ENCODE measurements at places on chromosomes 13 and 19.

- no peak for DNase-seq
These were observed 37.9 kb downstream of the ARHGAP35 start for GRCh38 chr19:46898731-46899130.

DNA sequence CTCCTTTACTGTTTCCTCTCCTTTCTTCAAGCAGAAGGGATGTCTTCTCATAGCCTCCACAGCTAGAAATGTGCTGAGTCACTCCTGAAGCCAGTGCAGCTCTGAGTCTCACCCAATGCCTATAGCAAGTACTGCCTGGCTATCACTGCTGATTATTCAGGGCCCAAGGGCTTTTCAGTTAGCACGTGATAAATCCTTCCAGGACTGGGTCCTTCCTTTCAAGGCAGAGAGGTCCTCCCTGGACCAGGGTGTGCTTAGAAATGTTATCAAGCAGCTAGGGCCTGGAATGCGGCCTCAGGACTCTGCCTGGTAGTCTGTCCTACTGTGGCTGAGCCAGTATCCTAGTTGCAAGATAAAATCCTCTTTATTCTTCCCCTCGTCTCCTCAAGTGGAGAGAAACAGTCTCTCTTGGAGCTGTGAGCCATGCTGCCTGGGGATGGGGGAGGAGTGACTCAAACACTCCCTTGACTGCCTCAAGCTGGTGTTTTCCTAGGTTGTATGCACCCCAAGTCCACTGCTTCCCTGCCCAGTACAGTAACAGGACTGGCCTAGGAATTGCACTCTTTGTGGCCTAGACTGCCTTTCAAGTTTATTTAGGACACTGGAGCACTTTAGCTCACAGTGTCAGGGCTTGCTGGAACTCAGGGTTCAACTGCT lies 198.7 kb upstream of the SERP2 start:
- no peak for DNase-seq

GRCh38 chr13:39107561-39107960 lies 69.3 kb downstream of the NHLRC3 start:
- no peak for DNase-seq

DNA sequence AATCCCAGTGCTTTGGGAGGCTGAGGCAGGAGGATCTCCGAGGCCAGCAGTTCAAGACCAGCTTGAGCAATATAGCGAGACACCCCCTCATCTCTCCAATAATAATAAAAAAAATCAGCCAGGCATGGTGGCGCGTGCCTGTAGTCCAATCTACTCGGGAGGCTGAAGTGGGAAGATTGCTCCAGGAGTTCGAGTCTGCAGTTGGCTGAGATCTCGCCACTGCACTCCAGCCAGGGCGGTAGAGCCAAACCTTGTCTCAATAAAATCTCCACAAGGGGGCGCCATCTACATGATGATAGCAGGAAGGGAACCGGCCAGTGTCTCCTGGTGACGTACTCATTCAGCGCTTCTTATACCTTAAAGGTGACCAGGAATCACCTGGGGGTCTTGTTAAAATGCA lies 13.6 kb upstream of the C5AR1 start:
- peak; percentile 66 for DNase-seq

- DNase-seq, result peak; percentile 27
These were observed 8.3 kb upstream of the SYCN start for GRCh38 chr19:39212375-39212742.

DNA sequence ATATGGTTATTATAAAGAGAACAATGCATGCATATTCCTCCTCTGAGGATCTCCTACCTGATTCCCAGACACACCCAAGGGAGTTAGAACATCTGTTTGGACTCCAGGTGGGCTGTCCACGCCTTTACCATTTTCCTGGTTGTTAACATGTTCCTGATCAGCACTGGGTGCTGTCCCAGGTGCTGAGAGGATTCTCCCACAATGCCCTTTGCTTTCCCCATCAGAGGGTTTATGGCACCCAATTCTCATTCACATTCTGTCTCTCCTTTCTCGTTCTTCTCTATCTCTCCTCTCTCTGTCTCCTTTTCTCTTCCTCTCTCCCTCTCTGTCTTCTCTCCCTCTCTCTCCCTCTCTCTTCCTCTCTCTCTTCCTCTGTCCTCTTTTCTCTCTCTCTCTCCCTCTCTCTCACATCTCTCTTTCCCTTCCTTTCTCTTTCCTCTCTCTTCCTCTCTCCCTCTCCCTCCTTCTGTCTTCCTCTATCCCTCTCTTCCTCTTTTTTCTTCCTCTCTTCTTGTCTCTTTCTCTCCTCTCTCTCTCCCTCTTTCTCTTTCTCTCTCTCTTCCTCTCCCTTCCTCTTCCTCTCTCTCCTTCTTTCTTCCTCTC lies 3.3 kb upstream of the RDH13 start:
- DNase-seq, result no peak

DNA sequence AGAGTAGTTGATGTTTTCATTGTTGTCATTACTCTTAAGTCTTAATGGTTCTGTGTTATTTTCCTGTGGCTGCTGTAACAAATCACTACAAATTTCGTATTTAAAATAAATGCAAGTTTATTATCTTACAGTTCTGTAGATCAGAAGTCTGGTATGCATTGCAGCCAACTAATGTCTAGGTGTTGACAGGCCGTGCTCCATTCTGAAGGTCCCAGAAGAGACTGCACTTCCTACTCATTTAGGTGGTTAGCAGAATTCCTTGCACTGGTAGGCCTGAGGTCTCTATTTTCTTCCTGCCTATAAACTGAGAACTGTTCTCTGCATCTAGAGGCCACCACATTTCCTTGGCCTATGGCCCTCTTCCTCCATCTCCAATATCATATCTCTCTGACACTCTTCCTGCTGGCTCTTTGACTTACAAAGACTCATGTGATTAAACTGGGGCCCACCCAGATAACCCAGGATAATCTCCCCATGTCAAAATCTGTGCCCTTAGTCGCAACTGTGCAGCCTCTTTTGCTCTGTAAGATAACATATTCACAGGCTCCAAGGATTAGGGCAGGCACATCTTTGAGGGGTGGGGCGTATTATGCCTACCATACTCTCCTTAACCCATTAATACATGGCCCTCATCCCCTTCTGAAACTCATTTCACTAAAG lies 468.4 kb downstream of the FOXO1 start:
- no peak for DNase-seq

GRCh38 chr13:75763512-75763911 lies 127.4 kb downstream of the LMO7 start:
- no peak for DNase-seq

Data from effector CD8-positive, alpha-beta T cell (primary cell).